ENCODE measurements at places on chromosomes 6 and 20.

DNA sequence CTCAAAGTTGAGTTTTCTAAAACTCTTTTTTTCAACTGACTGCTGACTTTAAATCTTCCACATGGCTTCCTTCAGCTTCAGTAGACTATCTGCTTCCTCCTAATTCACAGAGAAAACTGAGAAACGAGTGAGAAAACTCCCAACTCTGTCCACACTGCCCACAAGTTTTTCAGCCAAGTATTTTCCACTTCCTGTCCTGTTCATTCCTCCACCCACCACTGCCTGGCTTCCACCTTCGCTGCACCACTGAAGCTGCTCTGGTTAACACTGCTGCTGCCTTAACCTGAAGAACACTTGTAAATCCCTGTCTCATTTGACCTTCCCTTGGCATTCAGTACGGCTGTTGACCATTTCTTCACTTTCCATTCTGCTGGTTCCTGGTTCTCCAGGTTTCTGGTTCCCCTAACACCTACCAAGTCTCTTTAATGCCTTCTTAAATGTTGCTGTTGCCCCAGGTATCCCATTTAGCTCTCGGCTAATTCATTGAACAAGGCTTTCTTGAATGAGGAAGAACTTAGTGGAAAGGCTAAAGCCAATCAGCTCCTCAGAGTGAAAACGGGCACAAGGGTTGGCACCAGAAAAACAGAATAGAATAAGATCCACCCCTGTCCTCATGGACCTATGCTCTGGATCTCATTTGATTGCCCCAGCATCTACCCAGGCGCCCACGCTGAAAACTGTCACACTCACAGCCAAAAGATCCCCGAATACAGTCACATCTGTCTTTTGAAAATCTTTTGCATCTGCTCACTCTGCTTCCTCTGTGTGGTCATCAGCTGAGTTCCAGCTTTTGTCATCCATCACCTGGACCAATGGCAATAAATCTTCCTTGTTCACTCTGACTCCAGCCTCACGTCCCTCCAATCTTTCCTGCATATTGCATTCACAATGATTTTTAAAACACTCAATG, 104.4 kb upstream of the TAB2 start:
- DNase-seq: no peak

DNA sequence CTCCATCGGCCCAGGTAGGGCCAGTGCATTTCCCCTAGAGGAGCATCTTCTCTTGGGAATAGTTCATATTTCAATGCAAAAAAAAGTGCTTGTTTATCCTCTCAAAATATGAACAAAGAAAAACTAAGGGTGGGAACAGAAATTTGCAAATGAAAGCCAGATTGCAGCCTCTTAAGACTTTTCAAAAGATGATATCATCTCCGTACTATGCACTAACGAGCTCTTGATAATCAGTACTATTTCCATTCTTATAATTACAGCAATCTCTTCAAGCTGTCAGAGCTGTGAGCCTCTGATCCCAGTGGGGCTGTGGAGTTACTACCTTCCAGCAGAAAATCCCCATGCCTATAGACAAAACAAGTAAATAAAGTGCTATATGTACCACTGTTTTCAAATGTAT, 77.1 kb downstream of the SOD2 start:
- no peak for DNase-seq

DNA sequence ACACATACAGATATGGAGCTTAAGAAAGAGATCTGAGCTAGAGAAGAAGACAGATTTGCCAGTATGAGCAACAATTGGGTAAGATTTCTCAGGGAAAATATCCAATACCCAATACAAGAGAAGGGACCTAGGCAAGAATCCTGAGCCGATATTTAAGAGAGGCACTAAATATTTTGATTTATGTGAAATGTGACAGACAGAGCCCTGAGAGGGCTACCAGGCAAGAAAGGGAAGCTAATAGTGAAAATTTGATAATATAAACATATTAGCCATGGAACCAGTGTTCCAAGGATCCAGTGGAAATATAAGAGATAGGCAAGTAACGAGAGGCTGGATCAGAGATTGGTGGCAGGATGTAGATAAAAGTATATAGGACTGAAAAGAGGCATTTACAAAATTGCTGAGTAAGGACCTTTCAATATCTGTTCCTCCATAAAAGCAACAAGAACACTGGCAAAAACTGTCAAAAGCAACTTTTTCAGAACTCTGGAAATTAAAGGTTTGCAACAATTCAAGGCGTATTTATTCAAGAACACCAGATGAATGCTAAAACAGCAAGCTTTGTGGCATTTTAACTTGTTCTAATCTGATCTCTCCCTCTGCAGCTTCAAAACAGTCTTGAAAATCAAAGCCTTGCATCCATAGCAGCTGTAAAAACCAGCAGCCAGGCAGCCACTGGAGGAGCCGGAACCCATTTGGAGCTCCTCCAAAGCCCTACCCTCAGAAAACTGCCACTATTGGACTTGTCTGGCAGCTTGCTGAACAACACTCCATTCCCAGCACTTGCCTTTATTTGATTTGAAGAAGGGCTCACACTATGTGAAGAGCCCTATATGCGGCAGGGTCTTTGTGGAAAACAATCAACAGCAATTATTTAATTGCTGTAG, 58.8 kb downstream of the REV3L start:
- DNase-seq: no peak

DNA sequence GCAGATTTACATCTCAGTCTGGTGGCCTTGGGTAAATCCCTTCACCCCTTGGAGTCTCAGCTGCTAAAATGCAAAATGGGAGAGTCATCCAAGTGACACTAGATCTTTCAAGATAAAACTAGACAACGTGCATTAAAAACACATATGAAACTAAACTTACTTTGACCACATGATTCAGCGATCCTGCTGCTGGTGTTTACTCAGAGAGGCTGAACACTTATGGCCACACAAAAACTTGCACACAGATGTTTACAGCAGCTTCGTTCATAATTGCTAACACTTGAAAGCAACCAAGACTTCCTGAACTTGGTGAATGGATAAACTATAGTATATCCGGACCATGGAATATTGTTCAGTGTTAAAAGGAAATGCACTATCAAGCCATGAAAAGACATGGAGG, 55.3 kb upstream of the GPR6 start:
- no peak for DNase-seq

DNA sequence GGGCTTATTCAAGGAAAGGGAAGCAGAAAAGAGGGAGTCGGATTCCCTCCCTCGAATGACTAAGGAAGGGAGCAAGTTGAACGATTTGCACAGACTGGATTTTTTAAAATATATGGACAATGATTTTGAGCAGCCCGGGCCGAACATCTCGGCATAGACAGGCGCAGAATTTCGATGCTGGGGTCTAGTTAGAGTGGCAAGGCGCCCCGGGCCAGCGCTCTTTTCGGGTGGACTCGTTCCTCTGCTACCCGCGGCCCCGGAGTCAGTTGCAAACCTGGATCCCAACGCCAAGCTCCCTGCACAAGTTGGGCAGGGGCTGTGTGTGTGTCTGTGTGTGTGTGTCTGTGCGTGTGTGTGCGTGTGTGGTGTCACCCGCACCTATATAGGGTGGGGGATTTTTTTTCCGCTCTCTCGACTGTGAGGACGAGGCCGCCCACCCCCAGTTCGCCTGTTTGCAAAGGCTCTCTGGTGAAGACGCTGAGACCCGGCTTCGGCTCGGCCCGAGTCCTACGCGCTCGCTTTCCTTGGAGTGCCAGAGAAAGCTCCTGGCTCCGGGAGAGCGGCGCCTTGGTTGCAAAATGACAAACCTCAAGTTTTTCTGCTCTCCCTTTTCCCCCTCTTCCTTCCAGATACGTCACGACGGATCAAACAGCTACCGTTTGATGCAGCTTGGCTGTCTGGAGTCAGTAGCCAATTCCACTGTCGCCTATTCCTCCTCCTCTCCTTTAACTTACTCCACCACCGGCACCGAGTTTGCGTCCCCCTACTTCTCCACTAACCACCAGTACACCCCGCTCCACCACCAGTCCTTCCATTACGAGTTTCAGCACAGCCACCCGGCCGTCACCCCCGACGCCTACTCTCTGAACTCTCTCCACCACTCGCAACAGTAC, 1.4 kb downstream of the TFAP2D start:
- no peak for DNase-seq

DNA sequence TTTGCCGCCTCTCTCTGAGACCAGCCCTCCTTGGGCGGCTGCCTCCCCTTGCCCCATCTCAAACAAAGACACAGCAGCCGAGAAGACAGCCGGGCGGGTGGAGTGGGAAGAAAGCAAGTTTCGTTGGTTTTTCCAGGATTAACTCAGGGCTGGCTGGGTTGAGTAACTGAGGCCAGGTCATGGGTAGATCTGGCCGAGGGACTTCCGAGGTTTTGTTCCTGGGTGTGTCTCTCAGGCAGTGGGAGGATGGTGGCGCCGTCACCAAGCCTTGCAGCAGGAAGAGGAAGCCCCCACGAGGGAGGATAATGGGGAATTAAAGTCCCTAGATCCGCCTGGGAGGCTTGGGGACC, 167.2 kb downstream of the TTLL2 start:
- no peak for DNase-seq

DNA sequence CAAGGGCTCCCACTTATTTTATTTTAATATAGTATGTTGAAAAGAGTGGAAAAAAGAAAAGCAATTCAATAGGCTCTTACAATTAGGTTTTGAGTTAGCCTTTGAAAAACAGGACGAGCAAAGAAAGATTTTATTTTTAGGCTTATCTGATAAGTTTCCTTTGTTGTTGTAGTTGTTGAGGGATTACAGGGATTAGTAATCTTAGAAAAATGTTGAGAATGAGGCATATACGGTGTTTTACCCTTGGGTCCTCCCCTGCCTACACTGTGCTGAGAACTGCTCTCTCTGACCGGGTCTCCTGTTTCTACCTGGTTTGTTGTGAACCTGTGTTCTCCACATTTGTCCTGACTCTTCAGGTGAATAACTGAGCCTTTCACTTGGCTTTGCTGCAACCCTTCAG, 16.7 kb downstream of the TRAPPC3L start:
- DNase-seq: no peak

GRCh38 chr6:45438849-45439406, 61.2 kb upstream of the SUPT3H start:
- DNase-seq: no peak

DNA sequence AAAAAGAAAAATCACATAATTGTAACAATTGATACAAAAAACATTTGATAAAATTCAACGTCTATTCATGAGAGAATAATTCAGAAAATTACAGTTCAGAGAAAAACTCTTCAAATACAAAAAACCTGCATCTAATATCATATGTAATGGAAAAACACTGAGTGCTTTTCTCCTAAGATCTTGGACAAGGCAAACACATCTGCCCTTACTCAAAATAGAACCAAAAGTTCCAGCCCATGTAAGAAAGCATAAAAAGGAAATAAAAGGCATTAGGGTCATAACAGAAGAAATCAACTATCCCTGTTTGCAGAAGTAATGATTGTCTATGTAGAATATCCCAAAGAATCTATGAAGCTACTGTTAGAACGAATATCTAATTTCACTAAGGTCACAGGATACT, 721.4 kb downstream of the RFPL4B start:
- DNase-seq: no peak

DNA sequence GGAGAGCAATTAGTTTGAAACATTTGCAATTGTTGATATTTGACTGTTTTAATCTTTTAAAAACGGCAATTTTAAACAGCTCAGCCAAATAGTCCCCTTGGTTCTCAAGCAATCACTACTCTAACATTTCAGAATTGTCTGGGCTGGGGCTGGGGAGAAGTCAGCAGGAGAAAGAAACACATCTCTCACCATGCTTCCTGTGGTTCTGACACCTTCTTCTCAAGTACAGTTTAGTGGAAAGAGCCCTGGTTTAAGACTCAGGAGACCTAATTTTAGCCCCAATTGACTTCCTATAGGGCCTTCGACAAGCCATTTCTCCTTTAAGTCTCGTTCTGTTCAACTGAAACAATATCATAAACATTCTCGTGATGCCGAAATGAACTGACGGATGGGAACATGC, 168.4 kb upstream of the CDYL start:
- peak; percentile 35 for DNase-seq

DNA sequence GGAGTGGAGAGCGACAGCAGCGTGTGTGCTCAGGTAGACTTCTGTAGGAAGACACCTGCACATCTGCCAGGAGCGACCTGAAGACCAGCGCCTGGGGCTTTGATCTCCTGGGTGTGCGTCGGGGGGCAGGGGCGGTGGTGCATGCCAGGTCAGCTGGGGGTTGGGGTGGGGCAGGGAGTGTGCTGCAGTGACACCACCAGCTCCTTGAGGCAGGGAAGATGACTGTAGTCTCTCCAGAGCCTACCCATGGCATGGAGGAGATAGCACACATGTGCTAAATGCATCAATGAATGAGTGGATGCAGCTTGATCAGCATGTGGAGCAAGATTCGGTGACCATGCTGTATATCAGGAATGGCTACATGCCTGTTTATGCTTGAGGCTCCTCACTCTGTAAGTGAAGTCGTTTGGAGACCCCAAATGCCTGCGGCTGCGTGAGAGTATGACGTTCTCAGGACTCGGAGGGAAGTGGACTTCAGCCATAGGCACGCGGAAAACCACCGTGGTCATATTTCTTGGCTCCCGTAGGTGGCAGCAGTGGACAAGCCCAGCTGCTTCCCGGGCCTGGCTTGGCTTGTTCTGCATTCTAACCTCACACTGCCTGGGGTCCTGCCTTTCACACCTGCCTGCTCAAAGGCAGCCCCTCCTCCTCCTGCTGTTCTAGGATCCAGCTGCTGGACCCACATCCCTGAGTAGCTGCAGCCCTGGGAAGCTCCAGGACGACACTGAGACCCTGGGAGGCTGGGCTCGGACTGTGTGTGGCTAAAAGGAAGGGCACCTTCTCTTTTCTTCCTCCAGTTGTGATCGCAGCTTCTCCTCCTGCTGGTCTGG, 39.4 kb upstream of the KCNK16 start:
- peak; percentile 25 for DNase-seq

- DNase-seq: no peak
These were observed 51.7 kb upstream of the ADGRF4 start for GRCh38 chr6:47646689-47647088.

DNA sequence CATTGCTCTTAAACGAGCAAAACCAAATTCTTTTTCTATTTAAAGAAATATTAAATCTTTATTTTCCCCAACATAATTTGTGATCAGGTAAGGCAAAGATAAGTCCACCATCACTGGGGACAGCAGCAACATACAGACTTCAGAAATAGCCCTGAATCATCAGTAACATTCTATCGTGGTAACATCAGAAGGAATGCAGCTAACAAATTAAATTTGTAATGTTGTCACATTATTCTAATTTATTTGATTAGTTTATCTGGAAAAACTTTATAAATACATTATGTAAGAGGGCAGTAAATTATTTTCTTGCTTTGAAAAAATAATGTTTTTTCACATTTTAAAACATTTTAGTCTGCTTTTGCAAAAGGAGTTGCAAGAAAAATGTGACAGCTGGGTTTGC, 53.6 kb upstream of the BCLAF1 start:
- DNase-seq: no peak

DNA sequence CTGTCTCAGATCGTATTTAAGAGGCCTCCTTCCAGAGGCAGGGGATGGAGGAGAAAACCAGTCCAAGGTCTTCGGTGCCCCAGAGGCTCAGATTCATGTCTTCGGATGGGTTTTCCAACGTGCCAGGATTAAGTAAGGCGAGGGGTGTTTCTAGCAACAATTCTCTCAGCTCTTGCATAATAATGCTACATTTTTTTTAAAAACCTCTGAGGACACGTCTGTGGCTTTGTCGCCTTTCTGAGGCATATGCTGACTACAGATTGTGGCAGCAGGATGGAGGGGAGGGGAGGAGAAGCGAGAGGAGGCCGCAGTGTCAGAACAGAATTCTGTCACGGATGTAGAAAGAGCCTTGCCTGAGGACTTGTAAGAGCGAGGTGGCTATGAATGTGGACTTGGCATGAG, 17.7 kb upstream of the CCDC167 start:
- DNase-seq: peak; percentile 89
